Inflammatory macrophage treated with lipopolysaccharide for 1 hour (primary cell): ENCODE measurements at places on chromosomes 6 and 20.
A peak's percentile ranks its signal among the peaks of the same experiment; 100 is the strongest.

- no peak for DNase-seq
Observed at GRCh38 chr20:47949230-47949629, 163.9 kb upstream of the SULF2 start.

- DNase-seq, result no peak
Observed at GRCh38 chr6:148500402-148500801, 157.8 kb downstream of the SASH1 start.

DNA sequence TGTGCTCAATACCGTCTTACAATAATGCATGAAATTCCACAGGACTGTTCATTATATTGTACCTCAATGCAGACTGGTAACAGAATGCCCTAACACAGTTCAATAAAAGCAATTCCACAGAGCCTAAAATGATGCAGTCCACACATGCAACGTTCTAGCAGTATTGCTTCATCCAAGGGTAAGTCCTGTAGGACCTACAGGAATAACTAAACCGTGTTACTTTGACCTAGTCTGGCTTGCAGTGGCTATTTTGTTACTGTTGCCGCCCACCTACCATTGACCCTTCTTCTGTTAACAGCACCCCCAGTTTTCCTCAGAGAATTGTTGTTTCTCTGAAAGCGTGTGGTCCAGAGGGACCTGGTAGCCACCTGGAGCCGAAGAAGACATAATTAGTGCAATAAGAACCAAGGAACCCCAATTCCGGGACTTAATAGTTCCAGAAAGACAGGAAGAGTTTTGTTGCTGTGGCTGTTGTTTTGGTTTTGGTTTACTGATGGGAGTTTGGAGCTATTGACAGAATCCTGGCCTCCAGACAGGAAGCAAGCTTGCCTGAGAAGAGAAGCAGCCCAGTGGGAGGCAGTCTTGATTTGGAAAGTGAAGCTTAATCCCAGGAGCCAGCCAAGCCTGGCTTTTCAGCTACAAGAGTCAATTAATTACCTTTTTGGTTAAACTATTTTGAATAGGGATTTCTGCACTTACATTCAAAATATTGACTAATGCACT lies 91.3 kb downstream of the FRK start:
- DNase-seq, result no peak

GRCh38 chr6:142551274-142551811 lies 249.5 kb downstream of the ADGRG6 start:
- no peak for DNase-seq

- DNase-seq, result no peak
Observed at GRCh38 chr6:140957386-140957785, 1175.3 kb upstream of the GJE1 start.

- DNase-seq, result no peak
Observed at GRCh38 chr6:104987218-104987617, 30.3 kb downstream of the LIN28B start.

DNA sequence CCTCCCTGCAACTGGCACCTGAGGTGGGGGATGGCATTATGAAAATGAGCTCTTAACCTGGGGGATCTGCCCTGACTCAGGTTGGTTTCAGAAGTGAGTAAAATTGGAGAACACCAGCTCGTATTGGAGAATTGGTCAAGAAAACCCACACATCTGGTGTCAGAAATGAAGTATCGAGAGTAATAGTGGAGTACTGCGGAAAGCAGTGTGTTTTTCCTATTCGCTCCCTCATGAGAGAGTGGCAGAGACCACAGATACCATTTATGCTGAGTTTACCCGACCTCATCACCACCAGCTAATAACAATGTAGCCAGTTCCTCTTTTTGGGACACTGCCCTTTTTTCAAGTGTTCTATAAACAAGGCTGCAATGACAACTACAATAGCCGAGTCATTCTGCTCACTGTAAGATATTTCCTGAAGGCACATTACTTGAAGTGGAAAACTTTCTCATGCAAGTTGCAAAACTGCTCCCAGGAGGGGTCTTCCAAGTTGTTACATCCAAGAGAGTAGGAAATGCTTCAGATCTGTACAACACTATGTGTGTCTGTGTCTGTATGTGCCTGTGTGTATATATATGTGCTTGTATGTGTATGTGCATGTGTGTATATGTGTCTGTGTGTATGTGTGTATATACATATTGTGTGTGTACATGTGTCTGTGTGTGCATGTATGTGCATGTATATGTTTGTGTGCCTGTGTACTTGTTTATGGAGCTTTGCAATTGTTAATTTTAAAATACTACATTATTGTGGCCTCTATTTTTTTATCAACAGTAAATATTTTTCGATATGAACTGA lies 106.0 kb upstream of the CST7 start:
- peak; percentile 51 for DNase-seq

DNA sequence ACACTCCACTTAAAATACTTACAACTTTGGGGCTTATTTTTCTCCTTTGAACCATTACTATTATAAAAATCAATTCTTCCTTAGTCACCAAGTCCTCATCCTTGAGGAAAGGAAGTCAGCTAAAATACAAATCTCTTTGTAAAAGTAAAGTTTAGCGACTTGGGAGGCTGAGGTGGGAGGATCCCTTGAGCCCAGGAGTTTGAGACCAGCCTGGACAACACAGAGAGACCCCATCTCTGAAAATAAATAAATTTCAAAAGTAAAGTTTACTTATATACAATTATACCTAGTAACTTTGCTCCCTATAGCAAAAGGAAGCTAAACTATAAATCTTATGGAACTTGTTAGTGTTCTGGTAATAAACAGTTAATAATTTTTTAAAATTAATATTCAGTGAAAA lies 40.4 kb downstream of the MYB start:
- DNase-seq, result no peak

GRCh38 chr6:155200012-155200411 lies 63.8 kb upstream of the CLDN20 start:
- peak; percentile 77 for DNase-seq

DNA sequence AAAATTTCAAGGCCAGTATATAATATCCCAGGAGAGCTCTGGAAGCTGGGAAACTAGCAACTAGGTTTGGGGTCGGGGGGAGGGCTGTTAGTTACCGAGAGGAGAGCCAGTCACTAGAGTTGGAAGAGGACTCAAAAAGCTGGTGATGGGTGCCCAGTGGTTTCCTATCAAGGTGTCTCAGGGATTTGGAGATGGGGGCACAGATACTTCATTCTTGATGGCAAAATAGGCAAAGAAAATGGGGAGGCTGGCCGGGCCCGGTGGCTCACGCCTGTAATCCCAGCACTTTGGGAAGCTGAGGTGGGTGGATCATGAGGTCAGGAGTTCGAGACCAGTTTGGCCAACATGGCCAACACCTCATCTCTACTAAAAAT lies 805 bp downstream of the PHF1 start:
- no peak for DNase-seq

GRCh38 chr20:60950561-60950960 lies 301.5 kb upstream of the CDH4 start:
- no peak for DNase-seq

DNA sequence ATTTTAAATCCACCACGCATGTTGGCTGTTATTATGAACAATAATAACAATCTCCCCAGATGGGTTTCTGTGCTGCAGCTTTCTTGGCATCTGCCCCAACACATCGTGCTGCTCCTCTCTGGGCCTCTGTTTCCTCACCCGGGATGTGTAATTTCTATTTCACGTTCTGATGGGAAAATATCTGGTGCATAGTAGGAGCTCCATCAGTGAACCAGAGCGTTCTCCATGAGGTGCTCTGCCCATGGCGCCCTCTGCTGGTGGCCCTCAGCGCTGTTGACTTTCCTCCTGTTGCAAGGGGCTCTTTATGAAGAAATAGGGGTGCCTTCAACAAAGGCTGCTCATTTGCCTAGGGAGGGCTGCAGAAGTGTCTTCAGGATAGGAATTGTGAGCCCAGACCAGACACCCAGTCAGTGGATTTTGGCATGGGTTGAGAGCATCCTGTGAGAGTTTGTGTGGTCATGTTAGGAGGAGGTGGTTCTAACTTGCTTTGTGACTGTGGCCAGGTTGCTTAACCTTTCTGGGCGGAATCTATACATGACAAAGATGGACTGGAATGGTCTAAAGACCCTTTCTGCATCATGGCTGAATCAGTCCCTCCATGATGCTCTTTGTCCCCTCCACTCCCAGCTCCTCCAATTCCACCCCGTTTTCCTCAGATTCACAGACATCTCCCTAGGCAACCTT lies 8.1 kb downstream of the SCRT2 start:
- peak; percentile 91 for DNase-seq

DNA sequence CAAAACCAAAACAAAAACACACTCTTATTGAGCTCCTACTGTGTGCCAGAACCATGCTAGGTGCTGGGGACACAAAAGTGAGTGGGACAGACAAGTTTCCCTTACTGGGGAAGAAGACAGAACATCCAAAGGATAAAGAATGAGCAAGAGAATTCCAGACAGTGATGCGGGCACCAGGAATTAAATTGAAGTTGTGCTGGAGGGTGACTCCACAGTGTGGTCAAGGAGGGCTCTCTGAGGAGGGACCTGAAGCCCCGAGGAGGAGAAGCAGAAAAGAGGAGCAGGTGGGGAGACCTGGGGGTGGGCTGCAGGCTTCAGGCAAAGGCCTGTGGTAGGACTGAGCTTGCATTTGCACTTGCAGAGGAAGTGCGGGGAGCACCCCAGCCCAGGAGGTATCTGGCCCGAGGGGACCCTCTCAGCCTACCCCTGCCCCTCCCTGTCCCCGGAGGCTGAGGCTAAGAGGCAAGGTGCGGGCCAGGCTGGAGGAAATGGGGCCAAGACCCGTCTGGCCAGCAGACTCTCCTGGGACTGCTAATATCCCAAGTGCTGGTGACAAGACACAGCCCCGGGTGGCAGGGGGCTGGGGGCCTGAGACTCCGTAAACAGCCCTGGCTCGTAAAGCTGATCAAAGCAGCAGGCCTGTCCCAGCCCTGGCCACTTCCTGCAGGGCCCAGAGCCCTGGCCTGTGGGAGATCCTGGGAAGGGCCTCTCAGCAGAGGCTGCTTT lies 57.1 kb downstream of the SNAI1 start:
- DNase-seq, result no peak

DNA sequence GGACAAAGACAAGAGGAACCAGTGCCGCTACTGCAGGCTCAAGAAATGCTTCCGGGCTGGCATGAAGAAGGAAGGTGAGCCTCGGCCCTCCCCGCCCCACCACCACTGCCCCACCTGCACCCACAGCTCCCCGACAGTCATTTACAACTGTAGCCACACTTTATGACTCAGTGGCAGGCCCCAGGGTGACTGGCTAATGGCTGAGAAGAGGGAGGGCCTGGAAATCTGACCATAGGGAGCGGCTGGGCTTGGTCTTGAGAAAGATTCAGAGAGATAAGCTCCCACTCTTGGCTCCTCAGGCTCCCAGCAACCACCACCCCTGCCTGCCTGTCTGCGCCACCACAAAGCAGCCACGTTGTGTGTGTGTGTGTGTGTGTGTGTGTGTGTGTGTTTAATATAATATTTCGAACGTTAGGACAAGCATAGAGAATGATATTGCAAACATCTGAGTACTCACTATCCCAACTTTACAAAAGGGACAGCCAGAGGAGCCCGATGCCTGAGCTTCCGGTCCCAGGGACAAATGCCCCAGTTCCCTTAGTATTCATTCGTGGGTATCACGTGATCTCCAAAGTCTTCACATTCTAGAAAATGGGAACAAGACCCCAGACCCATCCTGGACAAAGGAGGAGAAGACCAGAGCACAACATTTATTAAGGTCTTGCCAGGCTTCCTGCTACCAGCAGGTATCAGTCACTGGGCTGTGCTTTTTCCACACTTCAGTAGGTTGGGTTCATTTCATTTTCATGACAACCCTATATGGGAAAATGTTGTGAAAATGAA lies 52.1 kb downstream of the HNF4A start:
- no peak for DNase-seq

DNA sequence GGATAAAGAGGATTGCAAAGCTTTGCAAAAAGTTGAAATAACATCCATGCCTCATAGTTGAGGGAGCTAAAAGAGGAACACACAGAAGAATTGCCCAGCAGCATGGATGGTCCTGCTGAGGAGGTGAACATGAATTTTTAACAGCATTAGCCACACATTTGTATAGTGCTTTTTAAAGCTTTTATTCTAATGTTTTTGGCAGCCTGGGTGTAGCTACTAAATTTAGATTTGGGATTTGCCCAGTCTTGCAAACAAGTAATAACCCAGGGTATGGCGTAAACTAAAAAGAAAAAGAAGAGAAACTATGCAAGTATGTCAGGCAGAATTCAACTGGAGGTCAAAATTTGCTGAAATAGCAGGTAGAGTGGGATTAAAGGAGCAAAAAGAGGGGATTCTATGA lies 75.1 kb upstream of the PTPRK start:
- no peak for DNase-seq

GRCh38 chr20:60202046-60202445 lies 243.8 kb downstream of the CDH26 start:
- no peak for DNase-seq

DNA sequence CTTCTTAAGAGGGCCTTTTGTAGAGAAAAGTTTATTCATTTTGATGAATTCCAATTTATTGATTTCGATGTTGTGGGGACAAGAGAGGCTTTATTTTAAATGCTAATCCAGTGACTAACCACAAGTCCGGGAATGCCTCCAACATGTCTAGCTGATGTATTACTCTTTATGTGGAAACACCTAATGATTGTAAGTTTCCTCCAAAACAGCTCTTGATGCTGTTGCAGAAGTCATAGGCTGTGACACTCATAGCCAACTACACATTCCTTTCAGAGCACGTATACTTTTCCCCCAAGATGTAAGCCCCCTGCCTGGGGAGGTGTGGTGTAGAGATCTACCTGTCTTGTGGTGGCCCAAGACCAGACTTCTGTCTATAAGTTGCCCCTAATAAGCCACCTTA lies 61.3 kb upstream of the RNF24 start:
- DNase-seq, result no peak

GRCh38 chr20:50744143-50744792 lies 12.9 kb downstream of the PARD6B start:
- peak; percentile 41 for DNase-seq

DNA sequence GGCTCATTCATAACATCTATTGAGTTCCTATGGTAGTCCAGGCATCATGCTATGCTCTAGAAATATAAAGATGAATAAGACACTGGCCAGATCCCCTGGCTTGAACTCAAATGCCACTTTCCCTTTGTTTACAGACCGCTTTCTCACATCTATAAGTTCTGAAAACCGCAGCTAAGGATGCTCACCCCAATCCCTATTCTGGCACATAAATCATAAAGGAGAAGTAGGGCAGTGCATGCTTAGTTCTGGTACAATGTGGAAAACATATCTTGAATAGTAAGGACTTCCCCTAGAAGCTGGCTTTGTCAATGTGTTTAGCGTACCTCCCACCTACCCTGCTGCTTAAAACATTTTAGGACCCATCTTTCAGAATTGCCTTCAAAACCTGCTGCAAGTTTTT lies 26.4 kb downstream of the MRS2 start:
- no peak for DNase-seq

- DNase-seq, result no peak
Observed at GRCh38 chr6:55584654-55585354, 5.8 kb upstream of the HMGCLL1 start.
